T-helper 1 cell (primary cell): ENCODE measurements at places on chromosomes 5 and 9.

GRCh38 chr9:19451240-19452087 is 42.7 kb downstream of the ACER2 start:
- no peak for DNase-seq

DNA sequence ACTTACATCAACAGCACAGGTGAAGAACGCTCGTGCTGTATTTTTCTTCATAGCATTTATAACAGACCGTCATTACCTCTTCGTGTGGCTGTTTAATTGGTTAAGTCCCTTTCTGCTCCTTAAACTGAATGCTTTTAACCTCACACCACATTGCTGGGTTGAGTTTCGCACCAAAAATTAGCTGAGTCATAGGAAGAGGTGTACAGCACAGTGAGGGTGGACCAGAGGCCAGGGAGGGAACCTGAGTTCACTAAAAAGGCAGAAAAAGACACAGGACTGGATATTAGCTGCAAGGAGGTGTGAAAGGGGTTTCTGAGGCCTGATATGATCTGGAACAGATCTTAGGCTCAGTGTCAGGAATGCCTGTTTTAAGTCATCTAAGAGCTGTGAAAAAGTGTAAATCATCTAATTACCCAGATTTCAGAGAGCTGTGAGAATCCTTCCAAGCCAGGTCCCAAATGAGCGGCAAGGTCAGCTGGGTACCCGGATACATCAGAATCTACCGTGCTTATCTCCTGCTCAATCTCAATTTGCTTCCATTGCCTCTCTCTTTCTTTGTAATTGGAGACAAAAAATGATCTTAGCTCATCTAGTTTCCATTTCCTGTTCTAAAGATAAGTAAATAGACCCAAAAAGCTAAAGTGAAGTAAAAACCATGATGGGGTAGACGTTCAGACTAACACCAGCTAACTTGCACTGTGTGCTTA is 7.1 kb upstream of the CFAP90 start:
- DNase-seq = no peak

GRCh38 chr5:11520241-11520930 is 383.9 kb downstream of the CTNND2 start:
- DNase-seq = no peak

DNA sequence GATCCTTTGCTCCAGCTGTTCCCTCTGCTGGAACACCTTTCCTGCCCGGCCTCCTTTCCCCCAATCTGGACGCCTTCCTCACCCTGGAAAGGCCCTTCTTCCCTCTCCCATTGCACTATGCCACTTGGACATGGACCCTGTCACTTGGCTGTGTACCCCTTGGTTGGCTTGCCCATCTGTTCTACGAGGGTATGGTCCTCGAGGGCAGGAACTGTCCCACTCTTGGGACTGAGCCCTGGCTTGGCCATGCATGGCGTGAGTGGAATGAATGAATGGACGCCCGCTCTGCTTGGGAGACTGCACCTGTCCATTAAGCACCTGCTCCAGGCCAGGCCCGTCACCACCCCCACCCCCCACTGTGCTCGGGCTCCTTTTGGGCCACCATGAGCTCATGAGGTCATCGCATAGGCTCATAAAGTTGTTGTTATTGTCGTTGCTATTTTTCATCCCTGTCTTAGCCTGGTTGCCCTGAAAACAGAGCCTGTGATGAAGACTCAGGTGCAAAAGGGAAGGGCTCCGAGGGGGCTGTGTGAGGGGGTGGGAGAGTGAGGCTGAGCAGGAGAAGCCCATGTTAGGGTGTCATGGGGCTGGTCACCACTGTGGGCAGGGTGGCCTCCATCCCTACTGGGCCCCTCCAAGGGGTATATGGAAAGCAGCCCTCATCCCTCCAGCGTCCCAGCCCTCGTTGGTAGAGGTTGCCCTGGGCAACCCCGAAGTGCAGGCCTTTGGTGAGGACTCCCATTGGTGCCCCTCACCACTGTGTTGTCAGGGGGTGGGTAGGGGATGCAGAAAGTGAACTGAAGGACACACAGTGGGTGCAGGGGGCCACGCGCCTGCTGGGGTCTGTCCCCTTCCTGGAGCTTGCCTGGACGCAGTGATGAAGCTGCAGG is 57.2 kb upstream of the IER5L start:
- DNase-seq = no peak
